ENCODE measurements at places on chromosomes 7 and 10.
A peak's percentile ranks its signal among the peaks of the same experiment; 100 is the strongest.

GRCh38 chr7:20217193-20217948 is at the start of gene MACC1:
MACC1 (minus strand) TSS chr7:20217384; CDS start chr7:20161862, 55,522 bp downstream.
- DNase-seq = peak; percentile 59

DNA sequence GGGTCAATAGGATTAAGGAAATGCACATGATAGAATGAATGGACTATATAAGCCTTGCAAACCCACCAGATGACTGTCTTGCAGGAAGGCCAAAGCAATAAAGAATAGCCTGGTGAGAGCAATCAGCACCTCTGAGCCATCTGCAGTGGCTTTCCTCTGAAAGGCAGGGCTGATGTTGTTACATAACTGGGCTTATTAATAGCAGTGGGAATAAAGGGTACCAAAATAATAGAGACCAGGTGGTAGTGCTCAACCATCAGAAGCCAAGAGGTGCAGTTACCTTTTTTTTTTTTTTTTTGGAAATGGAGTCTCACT is 16.8 kb upstream of the VPS26A start:
- no peak for DNase-seq

- DNase-seq = no peak
Observed at GRCh38 chr10:61845196-61845949, 56.1 kb upstream of the ARID5B start.

DNA sequence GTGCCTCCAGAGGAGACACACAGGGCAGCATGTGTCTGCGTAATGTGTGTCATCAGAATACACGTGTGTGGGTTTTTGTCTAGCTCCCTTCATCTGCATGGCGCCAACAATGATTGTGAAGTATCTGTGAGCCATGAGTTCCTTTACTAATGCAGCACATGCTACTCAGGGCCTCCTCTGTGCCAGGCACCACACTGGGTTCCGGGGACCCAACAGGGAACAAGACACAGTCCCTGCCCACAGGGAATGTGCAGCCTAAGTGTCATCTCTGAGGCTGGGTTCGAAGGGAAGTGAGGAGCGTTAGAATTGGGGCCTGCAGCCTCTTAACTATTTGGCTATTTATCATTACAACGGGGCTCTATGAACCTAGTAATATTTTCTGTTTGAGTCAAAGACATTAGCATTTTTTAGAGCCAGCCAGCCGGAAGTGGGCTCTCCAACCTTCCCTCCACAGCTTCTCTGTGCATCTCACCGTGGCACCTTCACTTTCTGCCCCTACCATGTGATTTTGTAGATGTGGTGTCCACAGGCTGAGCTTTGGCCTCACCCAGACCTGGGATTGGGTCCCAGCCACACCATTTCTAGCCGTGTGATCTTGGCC is 43.9 kb upstream of the SRGN start:
- DNase-seq = no peak

DNA sequence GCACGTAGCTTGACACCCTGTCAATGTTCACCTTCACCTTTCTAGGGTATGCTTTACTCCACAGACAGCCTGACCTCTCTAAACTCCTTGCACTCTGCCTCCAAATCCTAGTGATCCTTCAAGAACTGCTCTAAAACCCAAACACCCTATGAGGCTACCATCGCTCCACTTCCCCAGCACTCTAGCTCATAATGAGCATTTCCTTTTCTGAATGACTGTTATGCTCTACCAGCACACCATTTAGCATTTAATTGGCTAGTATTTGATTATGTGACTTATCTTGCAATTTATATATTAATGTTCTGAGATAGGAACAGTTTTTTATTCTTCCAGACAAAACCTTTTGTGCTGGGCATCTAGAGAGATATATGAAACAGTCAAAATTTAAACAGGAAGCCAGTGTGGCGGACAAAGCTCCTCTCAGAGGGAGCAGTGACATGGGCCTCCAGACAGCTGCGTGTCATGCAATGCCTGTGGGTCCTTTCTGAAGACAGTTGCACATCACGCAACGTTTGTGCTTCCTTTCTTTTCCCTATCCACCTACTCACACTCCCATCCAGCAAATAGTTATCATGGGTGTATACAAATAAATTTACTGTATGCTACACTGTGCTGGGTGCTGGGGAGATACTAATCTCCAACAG is 86.3 kb downstream of the ALOX5 start:
- DNase-seq = no peak

- no peak for DNase-seq
Observed at GRCh38 chr10:70078329-70078728, 25.7 kb downstream of the MACROH2A2 start.
